NCI-H460 (cell line): ENCODE measurements at places on chromosomes 2 and 18.

DNA sequence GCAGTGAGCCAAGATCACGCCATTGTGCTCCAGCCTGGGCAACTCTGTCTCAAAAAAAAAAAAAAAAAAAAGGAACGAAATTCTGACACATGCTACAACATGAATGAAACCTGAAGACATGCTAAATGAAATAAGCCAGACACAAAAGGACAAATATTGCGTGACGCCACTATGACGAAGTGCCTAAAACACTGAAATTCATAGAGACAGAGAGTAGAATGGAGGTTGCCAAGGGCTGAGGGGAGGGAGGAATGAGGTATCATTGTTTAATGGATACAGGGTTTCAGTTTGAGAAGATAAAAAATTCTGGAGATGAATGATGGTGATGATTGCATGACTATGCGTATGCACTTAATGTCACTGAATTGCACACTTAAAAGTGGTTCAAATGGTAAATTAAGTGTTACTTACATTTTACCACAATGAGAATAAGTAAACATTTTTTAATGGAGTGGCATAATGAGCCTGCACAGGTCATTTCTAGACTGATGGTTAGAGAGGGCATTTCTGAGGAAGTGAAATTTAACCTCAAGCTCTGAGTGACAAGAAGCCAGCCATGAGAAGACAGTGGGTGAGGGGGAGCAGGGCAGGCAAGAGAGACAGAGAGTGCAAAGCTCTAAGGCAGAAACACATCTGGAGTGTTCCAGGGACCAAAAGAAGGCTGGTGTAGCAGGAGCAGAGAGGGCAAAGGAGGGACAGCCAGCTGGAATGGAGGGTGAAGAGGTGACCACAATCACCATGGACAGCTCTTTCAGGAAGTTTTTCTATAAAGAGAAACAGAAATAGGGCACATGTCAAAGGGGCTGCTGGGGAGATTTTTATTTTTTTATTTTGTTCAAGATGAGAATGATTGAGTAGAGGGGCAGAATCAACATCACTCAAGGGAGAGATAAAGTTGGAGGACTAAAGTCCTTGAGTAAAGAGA is 20.6 kb upstream of the EXOC6B start:
- no peak for DNase-seq

DNA sequence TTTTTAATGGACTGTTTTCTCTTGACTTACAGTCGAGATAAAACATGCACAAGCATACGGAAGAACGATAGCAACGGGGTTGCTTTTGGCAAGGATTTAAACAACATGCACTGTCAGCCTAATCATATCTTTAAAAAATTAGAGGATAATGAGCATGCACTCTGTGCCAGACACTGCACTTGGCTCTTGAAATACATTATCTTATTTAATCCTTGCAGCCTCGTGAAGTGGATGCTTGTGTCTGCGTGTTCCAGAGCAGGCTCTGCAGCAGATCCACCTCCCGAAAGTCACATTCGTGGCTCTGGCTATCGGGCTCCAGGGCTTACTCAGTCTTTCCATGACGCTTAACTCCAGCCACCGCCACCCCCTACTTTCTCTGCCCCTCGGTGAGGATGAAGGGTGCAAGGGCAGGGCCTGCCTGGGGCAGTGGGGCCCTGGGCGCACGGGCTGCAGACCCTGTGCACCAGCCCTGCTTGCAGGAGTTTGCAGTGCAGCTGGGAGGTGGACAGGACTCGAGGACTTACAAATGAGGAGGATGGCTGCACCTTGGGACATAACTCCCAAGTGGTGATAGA is 61.7 kb downstream of the ACKR3 start:
- no peak for DNase-seq

DNA sequence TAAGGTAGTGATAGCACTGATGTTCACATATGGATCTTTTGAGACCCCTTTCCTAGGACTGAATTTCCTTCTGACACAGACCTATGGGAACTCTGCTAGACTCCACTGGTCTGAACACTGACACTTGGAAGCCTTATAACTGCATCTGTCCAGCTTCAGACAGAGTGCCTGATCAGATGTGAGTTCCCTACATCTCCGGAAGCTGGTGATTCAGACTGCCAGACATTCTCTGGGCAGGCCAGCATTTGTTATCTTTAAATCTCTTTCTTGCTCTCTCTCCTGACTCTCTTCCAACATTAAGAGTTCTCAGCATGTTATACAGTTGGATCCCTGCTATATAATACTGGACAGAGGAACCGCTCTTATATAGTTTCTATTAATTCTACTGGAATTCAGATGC is 408.5 kb downstream of the ZEB2 start:
- DNase-seq: no peak

DNA sequence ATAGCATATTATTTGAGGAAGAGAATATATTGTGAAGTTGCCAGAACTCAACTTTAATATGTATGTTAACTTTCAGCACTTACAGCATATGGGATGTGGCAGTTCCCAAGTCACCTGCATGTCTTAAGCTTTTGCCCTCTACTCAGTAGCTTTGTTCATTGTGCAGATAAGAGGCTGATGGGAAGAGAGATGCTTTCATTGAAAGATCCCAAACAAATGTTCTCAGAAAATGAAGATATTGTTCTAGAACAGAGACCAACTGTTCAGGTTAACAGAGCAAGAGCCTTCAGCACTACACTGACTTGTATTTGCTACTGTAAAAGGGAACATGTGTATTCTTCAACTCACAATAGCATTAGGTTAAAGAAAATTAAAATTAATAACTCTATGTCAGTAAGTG is 28.1 kb downstream of the GAREM1 start:
- no peak for DNase-seq

- no peak for DNase-seq
These were observed 491 bp downstream of the RTN4 start for GRCh38 chr2:55049821-55050099.

GRCh38 chr2:69298261-69298660 is 88.8 kb downstream of the GFPT1 start:
- no peak for DNase-seq

- peak; percentile 29 for DNase-seq
These were observed 612.1 kb downstream of the KCNJ3 start for GRCh38 chr2:155310589-155310988.

DNA sequence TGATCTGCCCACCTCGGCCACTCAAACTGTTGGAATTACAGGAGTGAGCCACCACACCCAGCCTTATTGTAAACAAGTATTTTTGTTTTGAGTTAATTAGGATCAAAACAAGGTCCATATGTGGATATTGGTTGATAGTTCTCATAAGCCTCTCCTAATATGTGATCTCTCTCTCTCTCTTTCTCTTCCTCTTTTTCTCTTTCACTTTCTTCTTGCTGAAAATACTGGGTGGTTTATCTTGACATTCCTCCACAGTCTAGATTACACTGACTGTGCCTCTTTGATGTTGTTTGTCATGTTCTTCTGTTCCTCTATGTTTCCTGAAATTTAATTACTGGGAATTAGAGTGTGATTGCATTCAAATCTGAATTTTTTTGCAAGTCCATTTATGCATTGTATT is 547.5 kb upstream of the NRXN1 start:
- no peak for DNase-seq

DNA sequence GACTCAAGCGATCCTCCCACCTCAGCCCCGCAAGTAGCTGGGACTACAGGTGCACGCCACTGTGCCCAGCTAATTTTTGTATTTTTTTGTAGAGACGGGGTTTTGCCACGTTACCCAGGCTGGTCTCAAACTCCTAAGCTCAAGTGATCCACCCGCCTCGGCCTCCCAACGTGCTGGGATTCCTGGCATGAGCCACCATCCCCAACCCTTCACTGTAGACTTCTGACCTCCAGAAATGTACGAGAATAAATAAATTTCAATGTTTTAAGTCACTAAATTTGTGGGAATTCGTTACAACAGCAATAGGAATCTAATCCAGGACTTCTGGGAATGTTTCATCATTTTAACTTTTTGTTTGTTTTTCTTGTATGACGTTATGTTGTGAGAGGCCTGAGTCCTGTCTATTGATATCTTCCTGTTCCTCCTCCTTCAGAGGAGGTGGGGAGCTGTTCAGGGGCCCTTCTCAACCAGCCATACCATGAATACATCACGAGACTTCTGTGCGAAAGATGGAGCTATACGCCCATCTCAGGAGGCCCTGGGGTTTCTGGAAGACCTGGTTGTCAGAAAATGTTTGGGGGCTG is 40.0 kb downstream of the TEX44 start:
- DNase-seq: no peak

- no peak for DNase-seq
These were observed 30.8 kb upstream of the PRLH start for GRCh38 chr2:237535385-237536082.

GRCh38 chr2:134011936-134012586 is 241.8 kb upstream of the MGAT5 start:
- no peak for DNase-seq
